IPS-NIHi11 (cell line): ENCODE measurements at places on chromosomes 12 and 14.

DNA sequence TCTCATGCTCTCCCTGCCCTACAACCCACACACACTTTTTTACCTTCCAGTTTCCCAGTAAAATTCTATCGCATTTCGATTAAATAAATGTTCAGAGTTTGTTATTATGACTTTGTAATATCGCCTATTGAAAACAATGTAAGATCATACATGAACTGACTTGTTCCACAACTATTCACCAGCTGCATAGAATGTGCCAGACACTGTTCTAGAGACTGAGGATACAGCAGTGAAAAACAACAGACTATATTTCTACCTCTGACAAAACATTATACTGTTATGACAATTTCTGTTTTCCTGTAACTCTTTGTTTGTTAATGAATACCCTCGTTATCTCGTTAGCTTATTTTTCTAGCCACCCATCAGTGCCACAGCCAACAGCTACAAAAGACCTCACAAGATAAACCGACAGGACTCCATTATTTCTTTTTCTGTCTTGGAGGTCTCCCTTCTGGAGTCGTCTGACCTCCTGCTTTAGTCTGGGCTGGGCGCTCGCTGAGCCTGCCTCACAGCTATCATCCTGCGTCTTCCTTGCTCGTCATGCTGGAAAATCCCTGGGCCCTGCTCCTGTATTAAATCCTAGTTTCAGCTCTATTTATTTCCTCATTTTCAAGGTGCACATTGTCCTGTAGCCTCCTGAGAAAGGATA, 498.9 kb downstream of the DIO2 start:
- DNase-seq = no peak

DNA sequence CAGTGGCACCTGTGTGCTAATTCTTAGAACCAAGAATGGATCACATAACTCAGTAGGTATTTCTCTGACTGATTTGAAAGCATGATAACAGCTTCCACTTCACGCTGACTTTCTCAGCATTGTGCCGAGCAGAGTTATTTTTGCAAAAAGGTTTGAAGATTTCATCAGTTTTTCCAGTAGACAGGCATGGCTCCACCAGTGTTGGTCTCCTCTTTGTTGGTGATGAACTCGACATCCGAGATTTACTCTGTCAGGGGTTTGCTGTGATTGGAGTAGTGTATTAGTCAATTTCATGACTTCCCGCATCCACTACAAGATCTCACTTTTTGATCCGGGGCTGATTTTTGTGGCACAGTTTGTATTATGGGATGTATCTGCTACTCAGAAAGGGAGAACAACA, 85.3 kb downstream of the PRKCH start:
- DNase-seq = no peak

DNA sequence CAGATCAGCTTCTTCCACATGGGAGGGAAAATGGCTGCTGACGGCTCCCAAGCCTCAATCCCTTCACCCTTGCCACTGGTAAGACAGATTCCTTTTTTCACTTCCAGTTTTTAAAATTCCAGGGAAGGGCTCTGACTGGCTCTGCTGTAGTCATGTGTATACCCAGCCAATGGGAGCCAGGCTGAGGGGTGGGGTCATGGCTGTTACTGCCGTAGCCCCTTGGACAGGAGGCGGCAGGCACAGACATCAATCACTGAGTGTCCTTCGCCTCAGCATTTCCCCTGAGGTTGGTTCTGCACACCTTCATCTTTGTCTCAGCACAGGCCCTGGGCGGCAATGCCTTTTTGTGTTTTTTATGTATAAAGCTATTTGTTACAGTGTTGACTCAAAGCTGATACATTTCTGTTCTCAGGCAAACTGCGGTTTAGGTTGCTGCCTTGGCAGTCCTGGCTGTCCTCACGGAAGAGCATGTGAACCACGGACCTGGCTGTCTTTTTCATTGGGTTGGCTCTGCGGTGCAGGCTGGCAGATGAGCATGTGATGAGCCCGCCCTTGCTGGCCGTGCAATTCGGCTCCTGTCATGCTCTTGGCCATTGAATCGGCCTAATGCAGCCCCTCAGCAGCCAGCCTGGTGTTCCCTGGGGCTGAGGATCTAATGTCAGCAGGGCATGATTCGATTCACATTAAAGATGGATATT, 74.3 kb downstream of the PPM1A start:
- DNase-seq = no peak

DNA sequence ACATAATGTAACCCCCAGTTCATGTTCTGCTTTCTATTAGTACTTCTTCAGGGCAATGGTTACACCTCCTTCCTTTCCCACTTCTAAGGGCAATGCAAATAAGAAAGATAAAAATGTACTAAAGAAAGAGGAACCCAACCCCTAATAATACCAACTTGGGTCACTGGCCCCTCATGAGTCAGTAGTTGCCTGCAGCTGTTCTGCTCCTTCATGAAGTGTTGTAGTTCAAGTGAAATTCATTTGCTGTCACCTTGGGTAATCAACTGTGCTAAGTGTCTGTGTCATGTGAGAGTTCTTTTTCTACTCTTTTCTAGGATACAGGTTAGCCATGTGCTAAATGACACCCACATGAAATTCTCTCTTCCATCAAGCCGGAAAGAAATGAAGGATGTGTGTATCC, 91.8 kb downstream of the PLXNC1 start:
- DNase-seq = no peak

DNA sequence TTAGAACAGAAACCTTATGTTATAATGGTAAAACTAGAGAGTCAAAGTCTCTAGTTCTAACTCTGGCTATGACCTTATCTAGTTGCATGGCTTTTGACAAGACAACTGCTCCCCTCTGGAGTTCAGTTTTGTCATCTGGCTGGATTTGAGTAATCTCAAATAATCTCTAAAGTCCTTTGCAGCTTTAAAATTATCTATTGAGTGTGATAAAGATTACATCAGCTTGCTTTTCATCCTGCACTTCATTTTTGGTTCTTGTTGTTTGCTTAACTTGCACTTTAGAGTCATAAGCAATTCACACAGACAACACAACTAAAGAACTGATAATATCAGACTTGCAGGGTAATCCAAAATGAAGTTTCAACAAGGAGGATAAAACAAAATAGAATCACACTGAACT, 2.3 kb downstream of the AKAP5 start:
- no peak for DNase-seq

GRCh38 chr14:58560208-58560607, 77.6 kb upstream of the DACT1 start:
- no peak for DNase-seq

DNA sequence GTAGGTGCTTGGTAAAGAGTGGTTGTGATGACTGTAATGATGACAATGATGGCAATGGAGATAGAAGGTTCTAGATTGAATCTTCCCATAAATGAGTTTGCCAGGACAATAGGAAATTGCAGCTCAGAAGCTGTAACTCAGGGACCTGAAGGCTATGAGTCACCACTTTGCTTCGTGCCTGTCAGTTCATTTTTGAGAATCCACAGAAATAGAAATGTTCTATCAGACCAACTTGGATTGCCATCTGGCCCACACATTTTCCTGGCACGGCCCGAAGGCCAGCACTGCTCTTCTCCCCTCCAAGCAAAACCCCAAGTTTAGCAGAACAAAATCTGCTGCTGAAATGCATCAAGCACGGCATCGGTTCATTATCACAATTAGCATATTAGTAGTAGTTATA, 1127.0 kb downstream of the BCL11B start:
- no peak for DNase-seq

- no peak for DNase-seq
These were observed 20.8 kb upstream of the P2RX4 start for GRCh38 chr12:121189131-121189530.

GRCh38 chr14:97058074-97058467, 260.9 kb downstream of the VRK1 start:
- no peak for DNase-seq

- no peak for DNase-seq
These were observed 113.9 kb downstream of the KTN1 start for GRCh38 chr14:55693904-55694303.

- no peak for DNase-seq
These were observed 8.6 kb downstream of the GIT2 start for GRCh38 chr12:109987615-109988014.

GRCh38 chr12:110183386-110183785, 59.2 kb downstream of the IFT81 start:
- no peak for DNase-seq

GRCh38 chr14:97443412-97443811, 646.2 kb downstream of the VRK1 start:
- DNase-seq = no peak

DNA sequence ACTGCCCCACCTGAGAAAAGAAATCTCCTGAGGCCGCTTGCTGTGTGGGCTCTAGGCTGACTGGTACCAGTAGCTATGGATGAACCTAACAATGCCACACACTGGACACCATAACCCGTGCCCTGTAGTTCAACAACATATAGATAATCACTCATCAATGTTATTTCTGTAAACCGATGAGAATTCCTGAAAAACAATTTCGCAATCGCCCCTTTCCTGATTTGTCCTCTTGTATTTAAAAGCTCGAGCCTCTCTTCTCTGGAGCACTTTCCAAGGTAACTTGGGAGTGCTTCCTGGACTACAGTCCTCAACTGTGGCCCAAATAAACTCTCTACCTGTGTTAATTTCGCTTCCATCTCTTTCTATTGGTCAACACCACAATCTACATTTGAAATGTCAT, 26.1 kb upstream of the PPP2R5C start:
- DNase-seq = no peak

DNA sequence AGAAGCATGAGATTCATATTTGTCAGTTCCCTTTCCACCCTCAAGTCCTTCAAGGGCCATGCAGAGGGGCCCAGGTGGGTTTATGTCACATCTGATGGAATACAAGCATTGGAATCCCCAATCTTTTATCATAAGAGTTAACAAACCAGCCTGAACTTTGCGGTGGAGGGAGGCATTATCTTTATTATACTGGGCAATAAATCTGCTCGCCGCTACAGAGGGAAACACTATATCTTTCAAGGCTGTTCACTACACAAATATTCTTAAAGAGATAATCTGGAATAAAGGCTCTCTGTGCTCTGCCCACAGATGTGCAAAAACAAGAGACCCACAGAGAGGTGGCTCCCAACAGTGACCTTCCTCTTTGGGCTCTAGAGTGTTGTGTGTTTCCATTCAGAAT, 153.6 kb upstream of the PLEKHA5 start:
- no peak for DNase-seq

DNA sequence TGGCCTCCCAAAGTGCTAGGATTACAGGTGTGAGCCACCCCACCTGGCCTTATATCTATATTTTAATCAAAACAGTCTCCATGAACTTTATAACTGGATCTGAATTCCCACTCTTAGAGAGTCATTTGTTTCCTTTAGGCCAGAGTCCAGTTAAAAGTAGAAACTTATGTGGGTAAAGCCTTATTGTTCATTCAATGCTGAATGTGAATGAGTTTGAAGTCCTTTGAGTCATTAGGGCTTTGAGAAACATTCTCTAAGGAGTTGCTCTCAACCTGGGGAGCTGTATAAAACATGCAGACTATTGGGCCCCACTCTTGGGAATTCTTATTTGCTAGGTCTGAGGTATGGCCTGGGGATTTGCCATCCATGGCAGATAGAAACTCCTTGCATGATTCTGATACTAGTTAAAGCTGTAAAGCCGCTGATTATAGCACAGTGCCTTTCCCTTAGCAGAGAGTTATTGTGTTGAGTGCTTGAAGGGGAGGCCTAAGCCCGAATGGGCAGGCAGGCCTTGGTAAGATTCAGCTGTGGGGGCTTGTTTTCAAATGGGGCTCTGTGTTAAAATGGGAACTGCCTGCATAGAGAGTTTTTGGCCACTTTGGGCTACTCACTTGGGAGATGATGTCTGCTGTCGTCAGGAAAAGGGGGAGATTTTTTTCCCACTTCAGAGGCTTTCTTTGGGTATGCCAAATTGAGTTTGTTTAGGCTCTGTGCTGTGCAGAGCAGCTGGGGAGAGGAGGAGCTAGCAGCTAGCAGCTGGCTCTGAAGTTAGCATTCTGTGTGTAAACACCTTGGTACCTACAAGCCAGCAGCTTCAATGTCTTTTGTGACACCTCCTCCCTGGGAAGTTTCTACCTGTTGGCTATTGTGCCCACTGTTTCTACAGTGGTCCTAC, 117.5 kb downstream of the DACT1 start:
- no peak for DNase-seq

DNA sequence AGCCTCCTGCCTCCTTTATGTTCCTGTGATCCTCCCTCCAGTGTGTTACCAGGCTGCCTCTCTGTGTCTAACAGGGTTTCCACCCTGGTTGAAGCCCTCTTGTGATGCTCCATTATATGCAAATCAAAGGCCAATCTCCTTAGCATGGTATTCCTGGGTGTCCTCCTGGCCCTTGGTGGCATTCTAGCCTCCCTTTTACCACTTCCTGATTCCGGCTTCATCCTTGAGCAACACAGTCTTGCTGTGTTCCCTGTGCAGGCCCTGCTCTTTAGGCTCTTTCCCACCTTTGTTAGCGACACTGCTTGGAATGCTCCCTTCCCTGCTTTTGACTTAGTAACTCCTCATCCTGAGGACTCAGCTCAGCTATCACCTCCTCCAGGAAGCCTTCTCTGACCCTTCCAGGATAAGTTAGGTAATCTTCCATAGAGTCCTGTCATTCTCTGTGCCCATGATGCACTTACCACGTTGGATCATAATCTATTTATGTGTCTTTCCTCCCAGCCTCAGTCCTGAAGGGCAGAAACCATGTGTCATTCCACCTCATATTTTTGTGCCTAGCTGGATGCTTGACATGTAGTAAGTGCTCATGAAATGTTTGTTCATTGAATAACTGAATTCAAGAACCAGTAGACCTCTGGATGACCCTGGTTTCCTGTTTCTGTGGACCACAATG, 37.3 kb downstream of the PRKCH start:
- DNase-seq = no peak

DNA sequence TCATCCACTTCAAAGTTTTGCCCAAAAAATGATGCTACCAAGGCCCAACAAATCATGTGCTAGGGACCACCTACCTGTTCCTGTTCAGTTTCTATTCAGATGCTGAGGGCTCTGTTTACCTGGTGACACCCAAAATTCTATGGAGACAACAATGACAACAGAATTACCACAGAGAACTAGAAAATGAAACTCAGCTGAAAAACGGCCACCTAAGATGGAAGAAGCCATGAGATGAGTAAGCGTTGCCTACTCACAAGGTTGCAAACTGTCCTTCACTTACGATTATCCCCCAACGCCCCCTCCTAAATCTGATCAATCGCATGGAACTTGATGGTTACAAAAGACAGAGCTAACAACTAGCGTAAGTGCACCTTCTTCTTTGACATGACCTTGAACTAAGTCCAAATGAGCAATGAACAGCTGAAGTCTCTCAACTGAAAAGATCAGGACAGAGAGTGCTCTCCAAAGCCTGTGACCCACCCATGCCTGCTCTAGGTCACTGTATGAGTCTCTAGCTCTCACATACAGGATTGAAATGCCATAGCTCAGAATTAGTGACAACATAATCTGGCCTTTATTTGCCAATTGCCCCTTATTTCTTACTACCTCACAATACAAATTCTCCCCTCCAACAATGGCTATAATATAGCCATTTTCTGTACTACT, at the start of gene RNASE11:
RNASE11 (minus strand) TSS at position 513 of the 666 bp plus-strand sequence.
- DNase-seq = no peak

DNA sequence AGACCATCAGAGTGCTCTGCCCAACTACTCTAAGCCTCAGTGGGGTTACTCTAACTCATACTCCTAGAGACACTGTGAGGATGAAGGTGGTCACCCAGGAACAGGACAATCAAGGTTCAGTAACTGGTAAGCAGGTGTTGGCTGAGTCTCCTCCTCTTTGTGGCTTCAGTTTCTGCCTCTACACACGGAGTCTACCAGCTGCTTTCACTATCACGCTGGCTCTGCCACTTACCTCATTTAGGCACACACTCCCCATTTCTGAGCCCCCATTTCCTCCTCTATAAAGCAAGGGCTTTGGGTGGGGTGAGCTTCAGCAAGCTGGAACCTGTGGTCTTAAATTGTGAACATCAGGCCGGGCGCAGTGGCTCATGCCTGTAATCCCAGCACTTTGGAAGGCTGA, 7.3 kb upstream of the TCHP start:
- DNase-seq = no peak

- DNase-seq = no peak
These were observed 652.1 kb downstream of the NOVA1 start for GRCh38 chr14:25945746-25946145.
